ENCODE measurements at places on chromosomes 1 and 21.

- no peak for DNase-seq
These were observed 799.5 kb downstream of the LTN1 start for GRCh38 chr21:28193189-28193588.

GRCh38 chr1:222074317-222074716 lies 332.4 kb upstream of the DUSP10 start:
- DNase-seq, result no peak

GRCh38 chr1:112686835-112687234 lies 12.4 kb downstream of the MOV10 start:
- DNase-seq, result no peak

- DNase-seq, result no peak
These were observed 1122.9 kb upstream of the B3GALT2 start for GRCh38 chr1:194309269-194309668.

DNA sequence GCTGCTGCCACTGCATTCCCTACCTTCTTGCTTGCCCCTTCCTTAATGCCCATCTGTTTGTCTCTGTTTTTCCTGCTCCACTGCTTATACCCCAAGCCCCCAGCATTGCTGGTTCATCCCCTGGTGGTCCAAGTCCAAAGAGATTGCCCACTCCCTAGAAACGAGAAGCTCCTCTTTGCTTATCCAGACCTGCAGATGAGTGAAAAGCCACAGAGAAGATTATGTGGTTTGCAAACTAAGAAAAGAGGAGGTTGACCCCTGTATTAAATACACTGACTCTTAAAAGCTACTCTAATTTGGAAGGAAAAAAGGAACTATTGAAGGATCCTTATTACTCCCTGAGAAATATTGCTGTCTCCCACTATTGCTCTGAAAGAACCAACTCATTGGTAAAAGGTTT lies 146.8 kb upstream of the RAB4A start:
- no peak for DNase-seq

- DNase-seq, result no peak
These were observed 49.6 kb downstream of the SLC9C2 start for GRCh38 chr1:173553312-173553711.

DNA sequence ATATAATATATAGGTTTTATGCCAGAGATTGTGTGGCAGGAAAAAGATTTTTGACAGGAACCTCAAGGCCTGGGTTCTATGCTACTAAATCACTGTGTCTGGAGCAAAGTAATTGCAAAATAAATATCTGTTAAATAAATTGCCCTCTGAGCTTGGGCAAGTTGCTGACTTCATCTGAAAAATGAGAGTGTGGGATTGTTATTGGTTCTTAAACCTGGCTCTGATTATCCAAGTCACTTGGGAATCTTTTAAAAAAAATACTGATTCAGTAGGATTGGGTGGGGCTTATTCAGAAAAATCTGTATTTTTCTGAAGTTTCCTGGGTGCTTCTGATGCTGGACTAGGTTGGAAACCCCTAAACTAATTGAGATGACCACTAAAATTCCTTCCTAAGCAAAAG lies 174.1 kb upstream of the SGIP1 start:
- DNase-seq, result no peak

GRCh38 chr1:170520601-170521000 lies 11.4 kb upstream of the GORAB start:
- no peak for DNase-seq

DNA sequence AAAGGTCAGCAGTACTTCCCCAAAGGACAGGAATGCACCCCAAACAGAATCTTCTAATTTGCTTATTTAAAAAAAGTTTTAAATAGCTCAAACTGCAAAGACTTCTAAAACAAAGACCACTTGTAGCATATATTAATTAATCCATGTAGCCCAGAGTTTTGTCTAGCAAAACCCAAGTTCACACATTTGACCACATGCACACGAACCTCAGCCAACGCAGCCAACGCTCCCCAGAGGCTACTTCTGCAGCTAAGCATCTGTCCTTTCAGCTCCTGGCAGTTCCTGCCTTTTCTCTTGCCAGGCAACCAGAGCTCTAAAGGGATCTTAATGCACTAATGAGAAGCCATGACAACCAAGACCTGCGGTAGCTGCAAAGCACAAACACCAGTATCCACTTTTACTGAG lies 89.6 kb downstream of the RERE start:
- DNase-seq, result no peak

DNA sequence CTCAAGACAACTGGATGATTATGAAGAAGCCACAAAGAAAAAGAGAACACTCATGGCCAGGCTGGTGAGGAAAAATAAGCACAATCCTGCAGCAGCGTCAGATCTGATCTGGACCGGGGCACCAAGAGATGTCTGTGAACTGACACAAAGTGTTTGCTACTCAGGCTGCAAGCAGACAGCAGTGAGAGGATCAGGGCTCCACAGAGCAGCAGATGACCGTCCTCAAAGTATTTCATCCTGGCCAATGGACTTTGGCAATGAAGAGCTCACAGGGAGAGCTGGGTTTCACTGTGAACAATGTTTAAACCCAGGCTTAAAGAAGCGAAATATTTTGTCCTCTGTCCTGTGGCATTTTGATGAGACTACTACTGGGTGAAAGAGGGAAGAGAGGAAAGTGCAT lies 299.2 kb downstream of the GPATCH2 start:
- no peak for DNase-seq

DNA sequence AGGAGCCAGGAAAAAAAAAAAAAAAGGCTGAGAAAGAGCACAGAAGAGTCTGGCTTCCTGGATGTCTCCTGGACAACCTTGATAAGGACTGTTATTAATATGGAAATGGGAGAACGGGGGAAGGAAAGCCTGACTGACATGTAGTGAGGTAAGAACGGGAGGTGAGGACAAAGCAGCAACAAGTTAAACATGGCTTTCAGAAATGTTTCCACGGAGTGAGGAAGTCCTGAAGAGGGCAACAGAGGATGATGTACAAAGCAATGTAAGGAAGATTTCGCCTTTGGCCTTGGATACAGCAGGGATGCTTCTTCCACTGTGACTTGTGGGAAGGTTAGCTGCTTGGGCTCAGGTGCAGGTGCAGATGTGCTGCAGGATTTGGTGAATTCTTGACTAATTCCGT lies 11.9 kb upstream of the NIBAN1 start:
- DNase-seq, result no peak

- no peak for DNase-seq
These were observed 3.5 kb downstream of the CEP170 start for GRCh38 chr1:243251539-243251938.

DNA sequence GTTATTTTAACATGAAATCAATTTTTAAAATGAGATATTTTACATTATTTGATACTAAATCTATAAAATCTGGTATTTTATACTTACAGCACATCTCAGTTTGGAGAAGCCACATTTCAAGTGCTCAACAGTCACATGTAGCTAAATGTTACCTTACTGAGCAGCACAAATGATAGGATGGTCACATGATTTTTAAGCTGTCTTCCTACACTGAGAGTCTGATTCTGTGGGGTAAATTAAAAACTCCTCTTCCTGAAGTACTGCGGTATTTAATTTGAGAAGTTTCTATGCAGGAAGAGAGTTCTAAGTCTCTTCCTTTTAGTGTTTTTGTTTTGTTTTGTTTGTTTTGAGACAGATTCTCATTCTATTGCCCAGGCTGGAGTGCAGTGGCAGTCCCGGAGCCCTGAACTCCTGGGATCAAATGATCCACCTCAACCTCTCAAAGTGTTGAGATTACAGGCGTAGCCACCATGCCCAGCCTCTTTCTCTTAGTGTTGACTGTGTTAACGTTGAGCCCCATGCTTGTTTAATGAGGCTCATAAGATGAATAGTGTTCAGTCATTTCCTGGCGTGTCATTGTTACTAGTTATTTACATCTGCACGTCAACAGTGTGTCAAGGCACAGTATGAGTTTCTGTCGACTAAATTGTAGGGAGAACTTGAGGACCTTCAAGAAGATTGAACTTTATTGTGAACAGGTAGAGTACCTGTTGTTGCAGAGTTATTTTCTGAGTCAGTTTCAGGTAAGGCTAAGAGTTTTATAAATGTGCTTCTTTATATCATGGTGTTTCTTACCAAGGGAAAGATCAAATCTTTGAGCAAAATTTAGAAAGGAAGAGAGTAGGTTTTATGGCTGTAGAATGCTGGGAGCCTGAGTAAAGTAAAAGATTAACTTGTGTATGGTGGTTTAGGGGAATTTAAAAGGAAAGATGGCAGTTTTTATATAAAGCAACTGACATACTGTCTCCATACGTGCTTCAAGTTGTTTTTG lies 3.3 kb downstream of the CNST start:
- DNase-seq, result no peak

DNA sequence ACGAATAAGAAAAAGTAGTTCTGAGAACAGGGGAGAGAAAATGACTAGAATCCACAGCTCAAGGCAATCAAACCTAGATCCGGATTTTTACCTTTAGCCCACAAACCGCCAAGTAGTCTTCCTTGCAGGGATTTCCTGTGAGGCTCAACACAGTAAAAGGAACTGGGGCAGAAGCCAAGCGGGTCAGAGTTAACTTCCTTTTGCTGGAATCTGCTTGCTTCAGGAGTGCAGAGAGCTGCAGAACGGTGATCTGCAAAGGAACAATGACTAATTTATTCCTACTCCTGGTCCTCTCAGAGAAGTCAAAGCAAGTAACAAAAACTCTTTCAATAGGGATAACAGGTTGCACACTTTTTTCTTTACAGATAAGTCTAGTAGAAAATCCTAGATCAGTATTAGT lies 53.4 kb downstream of the UBR4 start:
- DNase-seq, result no peak

GRCh38 chr1:204128964-204129896 lies 22.6 kb downstream of the ETNK2 start:
- DNase-seq, result peak; percentile 69

- no peak for DNase-seq
These were observed 754 bp upstream of the NPPA start for GRCh38 chr1:11848373-11848700.

DNA sequence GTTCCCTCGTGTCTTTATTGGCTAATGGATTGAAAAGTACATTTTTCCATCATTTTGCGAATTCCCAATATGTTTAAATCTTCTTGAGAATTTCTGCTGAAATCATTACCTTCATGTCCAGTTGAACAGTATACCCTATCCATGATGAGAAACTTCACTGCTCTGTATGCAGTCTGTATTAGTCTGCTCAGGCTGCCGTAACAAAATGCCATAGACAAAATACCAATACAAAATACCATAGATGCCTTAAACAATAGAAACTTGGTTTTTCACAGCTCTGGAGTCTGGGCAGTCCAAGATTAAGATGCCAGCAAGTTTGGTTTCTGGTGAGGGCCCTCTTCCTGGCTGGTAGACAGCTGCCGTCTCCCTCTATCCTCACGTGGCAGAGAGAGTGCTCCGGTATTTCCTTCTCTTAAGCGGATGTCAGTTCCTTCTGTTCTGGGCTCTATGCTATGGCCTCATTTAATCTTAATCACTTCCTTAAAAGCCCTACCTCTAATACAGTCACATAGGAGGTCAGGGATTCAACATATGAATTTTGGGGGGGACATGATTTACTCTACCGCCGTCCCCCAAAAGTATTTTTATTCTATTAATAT lies 27.0 kb downstream of the CXADR start:
- no peak for DNase-seq

DNA sequence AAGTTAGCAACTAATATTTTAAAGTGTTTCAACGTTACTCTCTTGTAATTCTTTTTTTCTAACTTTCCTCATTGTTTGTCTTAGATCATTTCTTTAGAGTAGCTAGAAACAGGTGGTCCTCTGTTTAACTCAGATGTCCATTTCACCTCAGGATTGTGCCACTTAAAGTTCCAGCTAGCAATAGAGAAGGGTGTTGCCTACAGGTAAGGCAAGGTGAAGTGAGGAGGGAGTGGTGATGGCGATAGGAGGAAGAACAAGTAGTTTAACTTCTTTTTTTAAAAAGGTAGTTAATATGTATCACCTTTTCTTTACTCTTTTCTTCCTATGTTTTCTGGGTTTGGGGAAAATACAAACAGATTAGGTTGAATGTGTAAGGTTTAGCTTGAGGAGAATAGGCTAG lies 44.4 kb downstream of the ABCD3 start:
- no peak for DNase-seq
